ENCODE measurements at places on chromosomes 5 and 9.
A peak's percentile ranks its signal among the peaks of the same experiment; 100 is the strongest.

GRCh38 chr9:98793031-98793430, 3.3 kb downstream of the ANKS6 start:
- DNase-seq = no peak

GRCh38 chr5:133854554-133854953, 113.9 kb downstream of the C5orf15 start:
- DNase-seq = no peak

- DNase-seq = peak; percentile 82
These were observed 28.6 kb upstream of the TNC start for GRCh38 chr9:115146581-115147021.

DNA sequence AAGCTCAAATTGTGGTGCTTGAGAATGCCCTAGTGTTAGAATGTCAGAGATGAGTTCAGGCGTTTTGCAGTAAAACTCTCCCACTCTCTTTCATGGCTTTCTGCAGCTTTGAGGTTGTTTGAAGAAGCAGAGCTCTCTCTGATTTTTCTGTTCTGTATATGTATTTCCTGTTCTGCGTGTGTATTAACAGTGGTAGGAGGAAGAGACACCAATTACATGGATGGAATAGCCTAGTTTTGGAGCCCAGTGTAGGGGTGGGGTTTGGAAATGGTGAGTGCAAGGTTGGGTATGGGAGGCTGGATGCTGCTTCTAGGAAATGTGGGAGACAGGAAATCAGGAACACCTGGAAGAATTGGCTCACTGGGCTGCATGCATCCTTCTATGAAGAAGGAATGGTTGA, 12.4 kb downstream of the LARP1 start:
- DNase-seq = no peak

GRCh38 chr9:94847486-94847885, 121.0 kb downstream of the AOPEP start:
- DNase-seq = peak; percentile 86

DNA sequence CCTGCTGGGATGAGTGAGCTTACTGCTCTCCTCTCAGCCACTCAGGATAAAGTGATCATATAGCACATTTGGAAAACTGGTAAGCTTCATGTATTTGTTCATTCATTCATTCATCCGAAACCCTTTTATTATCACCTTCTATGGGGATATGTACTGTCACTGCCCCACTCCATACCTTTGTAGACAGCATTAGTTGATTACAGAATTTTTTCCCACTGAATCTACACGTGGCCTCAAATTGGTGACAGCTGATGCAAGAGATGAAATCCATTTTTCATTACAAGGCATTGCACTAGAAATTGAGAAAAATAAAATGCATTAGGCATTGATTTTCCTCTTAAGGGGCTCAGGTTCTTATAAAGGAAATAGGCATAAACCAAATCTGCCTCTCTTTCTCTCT, 9.7 kb downstream of the GRIA1 start:
- DNase-seq = no peak

DNA sequence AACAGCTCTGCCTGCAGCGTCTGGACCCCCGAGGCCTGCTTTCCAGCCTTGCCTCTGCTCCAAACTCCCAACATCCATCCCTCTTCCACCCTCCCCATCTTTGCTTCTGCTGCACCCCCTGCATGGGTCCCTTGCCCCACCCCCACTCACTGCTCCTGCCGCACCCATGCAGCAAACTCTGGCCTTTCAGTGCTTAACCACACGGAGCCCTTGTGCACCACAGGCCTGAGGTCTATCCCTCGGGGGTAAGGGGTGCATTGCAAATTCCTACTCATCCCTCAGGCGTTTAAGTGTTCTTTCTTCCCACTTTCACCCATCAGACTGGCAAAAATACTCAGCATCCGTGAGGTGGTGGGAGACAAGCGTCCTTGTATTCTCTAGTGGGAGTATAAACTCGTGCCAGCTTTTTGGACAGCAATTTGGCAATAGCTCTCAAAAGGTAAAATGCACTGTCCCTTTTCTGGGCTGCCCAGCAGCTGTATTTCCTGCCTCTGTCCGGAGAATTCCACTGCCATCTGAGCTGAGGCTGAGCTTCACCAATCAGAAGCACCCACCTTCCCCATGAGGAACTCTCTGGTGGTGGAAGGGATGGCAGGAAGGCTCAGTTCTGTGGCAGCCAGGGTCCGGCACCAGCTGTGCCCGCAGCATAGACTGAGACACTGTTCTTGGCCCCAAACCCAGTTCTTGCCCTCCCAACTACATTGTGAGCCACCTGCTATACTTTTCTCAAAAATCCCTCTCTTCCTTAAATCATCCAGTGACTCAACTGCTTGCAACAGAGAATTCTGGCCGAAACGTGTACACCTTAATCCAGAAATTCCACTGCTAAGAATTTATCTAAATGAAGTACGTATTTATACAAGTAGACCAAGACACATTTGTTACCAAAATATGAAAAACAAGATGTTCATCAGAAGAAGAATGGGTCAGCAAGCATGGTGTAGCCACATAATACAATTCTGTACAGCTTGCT, 15.0 kb downstream of the PSMB7 start:
- no peak for DNase-seq

GRCh38 chr5:115626445-115626823, 598 bp upstream of the TMED7 start:
- peak; percentile 72 for DNase-seq

DNA sequence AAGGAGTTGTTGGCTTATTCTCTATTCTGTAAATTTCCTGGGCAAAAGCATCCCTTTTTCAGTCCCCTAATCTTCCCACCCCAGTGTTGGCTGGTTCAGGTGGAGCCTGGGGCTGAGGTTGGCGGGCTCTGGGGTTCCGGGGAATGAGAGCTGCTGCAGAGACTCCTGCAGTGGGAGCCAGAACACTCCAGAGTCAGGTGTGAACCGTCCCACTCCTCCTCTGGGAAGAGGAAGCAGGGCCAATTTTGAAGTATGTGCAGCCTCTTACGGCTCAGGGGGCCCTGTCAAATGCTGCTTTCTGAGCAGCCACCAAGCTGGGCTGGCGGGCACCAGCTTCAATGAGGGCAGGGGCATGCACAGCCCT, 42.8 kb downstream of the JADE2 start:
- no peak for DNase-seq

- no peak for DNase-seq
These were observed 13.8 kb downstream of the PROP1 start for GRCh38 chr5:177982072-177982727.

- no peak for DNase-seq
These were observed 102.1 kb downstream of the COL23A1 start for GRCh38 chr5:178487911-178488600.

DNA sequence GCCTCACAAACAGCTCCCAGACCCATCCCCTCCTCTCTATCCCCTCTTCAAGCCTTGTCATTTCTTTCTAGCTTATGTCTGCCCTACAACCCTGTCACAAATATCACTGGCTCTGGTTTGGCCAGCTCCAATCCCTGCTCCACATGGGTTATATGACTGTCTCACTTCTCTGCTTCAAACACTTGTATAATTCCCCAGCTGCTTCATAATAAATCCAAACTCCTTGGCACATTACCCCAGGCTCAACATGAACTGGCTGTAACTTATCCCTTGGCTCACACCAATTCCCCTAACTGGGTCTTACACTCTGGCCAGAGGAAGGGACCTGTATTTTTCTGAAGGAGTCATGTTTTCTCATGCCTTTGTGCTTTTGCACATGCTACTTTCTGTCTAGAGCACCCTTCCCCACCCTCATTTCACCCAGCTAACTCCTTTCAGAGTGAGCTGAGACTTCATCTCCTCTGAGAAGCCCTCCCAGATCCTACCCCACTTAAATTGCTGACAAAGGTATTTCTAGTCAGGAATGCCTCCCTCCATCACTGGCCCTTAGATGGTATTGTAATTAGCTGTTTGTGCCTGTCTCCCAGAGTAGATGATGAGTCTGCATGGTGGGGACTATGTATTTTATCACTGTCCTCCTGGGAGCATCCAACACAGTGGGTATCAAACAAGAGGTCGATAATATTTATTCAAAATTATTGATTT, 5.3 kb downstream of the PRXL2C start:
- no peak for DNase-seq

DNA sequence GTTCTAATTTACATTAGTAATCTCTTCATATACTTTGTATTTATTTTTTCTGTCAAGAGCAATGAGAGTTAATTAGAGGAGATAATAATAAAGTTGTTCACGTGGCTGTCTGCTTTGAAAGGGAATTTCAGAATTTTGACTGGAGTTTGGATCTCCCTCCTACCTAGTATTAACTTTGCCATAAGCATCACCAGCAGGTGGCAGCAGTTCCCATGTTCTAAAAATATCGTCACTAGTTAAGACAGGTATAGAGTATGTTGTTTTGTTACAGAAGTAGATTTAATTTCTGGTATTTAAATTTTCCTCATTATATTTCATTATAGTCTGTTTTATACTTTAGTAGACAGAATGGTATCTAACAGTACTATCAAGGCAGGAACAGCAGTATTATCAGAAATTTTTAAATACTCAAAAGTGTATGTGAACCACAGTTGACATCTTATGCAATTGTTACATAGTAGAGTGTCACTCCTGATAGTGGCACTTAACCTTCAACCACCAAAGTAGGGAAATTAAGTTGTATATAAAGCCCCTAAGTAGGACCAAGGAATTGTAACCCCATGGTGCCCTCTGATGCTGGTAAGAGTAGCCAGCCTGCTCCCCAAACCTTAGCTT, 20.4 kb downstream of the GNPDA1 start:
- DNase-seq = peak; percentile 45

DNA sequence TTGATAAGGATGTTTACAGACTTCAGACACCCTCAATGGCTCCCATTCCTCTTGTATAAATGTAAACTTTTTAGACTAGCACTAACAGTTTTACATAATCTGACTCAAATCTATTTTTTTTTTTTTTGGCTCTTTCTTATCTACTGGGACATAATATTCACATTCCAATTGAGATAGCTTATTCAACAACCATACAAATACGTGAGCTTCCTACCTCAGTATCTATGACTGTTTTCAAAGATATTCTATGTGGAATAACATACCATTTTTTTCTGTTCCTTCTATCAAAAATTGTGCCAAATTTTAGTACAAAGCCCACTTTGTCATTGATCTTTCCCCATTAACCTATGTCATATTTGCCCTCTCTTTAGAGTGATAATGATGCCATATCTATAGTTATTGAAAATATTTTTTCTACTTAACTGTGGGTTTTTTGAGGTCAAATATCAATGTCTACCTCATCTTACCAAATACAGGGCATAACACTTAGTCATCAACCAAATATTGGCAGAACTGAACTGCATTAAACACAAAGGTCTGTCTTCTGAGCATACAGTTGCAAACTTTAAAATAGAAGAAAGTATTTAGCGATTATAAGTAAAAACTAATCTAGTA, 482.6 kb downstream of the PTPRD start:
- DNase-seq = peak; percentile 35

- DNase-seq = no peak
These were observed 271.7 kb downstream of the HTR1A start for GRCh38 chr5:63690546-63690945.

DNA sequence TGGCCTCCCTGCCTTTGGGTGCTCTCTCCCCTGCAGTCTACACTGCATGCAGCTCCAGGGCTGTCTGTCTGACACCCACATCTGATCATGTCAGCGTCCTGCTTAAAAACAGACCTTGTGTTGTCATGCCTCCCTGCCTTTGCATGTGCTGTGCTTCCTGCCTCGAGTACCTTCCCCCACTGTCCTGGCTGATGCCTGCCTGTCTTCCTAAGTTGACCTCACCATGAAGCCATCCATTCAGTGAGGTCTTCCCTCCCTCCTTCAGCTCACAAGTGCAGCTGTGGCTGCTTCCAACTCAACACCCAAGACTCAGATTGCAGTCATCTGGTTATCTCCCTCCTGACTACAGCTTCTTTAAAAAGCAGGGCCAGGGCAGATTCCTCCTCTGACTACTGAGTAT, 5.5 kb downstream of the ANGPTL2 start:
- peak; percentile 5 for DNase-seq

DNA sequence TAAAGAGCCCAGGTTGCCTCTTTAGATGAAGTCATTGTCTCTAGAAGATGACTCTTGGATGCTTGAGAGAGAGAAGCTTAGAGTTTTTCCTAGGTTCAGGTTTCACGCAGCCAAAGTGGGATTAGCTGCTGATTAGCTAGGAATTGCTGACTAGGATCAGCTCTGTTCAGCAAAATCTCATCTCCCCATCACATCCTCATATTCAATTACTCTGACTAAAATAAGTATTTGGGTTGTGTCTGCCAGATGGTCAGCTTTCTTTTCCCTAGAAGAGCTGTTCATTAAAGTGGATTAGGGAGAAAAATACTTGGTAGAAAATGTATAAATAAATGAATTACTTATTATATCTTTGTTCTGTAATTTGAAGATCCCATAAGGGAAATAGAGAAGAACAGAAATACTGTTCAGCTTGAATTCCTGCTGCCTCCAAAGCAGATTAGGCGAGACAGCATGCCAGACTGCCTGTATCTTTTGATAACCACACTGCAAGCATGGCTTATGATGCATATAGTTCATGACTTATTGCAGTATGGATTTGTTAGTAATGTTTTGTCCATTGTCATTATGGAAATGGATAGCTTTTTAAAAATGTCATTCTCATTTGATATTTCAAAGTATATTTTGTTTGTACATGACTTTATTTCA, 184.8 kb upstream of the CD180 start:
- DNase-seq = no peak

GRCh38 chr9:136049491-136050265, 45.4 kb downstream of the NACC2 start:
- DNase-seq = no peak

Data from iris pigment epithelial cell (primary cell).